ENCODE measurements at places on chromosomes 13 and 19.

DNA sequence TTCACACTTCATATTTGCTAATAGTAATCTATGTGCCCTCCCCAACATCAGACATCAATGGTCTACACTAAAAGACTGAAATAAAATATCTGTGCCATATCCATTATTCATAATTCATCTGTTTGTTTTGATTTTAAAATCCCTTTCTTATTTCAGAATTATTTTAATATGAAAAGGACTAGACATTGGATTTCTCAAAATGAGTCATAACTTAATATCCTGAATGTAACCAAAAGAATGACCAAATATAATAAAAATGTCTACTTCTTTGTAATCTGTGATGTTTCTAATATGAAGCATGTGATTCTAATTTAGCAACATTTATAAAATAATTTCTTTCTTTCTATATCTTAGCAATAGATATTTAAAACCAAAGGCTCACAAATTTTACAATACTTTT lies 64.9 kb downstream of the MZT1 start:
- DNase-seq, result no peak

GRCh38 chr19:30111021-30111855 lies 169.2 kb downstream of the URI1 start:
- no peak for DNase-seq

DNA sequence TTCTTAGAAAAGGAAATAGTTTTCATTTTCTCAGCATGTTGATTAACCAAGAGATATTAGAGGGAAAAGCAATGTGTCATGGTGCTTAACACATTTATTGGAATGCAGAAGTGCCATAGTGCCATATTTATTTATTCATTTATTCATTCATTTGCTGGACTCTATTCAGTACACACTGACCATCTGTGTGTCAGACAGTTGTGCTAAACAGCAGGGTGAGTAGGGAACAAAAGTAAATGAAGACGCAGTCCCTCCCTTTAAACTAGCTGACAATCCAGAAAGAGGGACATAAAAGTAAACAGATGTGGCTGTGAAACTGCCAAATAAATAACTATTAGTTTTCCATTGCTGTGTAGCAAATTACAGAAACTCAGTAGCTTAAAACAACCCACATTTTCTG lies 323.7 kb downstream of the MTUS2 start:
- no peak for DNase-seq

GRCh38 chr19:51572410-51572809 lies 1.3 kb downstream of the ZNF175 start:
- no peak for DNase-seq

DNA sequence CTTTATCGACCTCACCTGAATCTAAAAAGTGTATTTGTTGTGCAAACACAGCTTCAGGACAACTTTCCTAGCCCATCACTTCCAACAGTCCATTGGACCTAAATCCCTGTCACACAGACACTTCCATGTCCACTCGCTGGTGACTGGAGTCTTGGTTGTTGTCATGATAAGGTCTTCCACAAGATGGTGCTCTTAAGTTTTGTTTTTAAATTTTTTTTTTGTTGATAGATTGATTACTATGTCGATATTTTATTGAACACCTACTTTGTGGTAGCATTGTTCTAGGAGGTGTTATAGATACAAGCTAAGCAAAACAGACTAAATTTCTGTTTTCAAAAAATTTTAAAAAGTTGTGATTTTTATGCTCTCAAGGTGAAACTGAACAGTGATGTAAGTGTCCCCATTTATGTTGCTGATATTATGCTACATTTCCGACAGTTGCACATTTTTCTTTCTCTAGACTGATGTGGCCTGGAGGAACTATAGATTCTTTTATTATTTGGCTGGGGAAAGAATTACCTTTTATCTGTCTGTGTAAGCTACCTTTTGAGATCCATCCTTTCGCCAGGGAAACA lies 8.1 kb upstream of the ERICH6B start:
- DNase-seq, result no peak

GRCh38 chr19:31783592-31783991 lies 434.4 kb upstream of the TSHZ3 start:
- no peak for DNase-seq

- no peak for DNase-seq
Measured at GRCh38 chr13:35478271-35479037, 2.0 kb upstream of the MAB21L1 start.

GRCh38 chr13:31739226-31739625 lies at the start of gene RXFP2:
Gene RXFP2 (plus strand): TSS chr13:31739526. CDS start chr13:31739613, 87 bp downstream.
- DNase-seq, result no peak

DNA sequence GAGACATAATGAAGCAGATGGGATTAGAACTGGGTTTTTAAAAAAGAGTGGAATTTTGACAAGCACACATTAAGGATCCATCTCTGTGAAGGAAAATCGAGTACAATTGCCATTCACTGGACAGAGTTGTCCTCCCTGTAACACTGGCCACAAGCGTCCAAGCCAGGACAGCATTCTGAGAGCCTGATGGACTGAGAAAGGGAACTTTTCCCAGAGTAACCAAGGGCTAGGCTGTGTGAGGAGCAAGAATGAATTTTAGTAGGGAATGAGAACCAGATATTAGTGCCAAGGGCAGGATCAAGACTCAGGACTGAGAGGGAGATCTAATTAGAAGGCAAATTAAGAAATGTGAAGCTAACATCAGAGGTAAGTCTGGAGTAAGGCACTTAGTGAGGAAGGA lies 73.1 kb downstream of the DCLK1 start:
- DNase-seq, result no peak

GRCh38 chr13:24687611-24688010 lies 7.4 kb downstream of the ATP12A start:
- no peak for DNase-seq

DNA sequence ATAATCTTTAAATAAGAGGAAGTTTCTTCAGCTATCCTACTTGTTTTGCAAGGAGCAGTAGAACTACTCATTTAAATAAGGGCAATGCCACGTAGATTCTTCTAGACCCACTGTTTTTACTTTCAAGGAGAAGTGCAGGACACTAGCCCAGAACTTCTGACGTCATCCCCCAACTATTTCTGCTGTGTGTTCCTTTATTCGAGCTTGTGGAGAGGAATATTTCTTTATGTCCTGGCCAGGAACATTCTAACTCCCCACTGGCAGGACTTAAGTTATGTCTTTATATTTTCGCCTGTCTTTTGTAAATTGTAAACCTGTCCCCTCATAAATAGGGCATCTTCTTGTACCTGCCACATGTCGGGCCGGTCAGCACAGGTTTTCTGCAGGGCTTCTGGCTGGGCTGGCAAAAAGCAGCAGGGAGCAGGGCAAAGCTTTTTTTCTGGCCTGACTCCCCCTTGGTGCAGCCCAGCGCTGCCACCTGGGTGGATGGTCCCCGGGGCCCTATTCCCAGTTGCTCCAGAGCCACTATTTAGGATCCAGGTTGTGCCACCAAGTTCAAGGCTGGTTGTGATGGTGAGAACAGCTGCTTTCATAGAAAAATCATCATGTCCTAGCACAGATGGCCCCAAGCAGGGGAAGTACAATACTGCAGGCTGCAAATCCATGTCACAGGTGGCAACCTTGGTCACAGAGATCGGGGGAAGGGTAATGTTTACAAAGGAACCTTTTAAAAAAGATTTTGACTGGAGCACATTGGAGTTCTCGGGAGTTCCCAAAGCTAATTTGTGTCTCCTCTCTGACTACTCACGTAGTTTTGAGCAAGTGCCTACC lies 1.8 kb downstream of the MBNL2 start:
- peak; percentile 30 for DNase-seq

GRCh38 chr19:5494773-5495172 lies 39.6 kb downstream of the ZNRF4 start:
- DNase-seq, result no peak

- DNase-seq, result no peak
Measured at GRCh38 chr19:17677002-17677401, 11.2 kb downstream of the UNC13A start.

DNA sequence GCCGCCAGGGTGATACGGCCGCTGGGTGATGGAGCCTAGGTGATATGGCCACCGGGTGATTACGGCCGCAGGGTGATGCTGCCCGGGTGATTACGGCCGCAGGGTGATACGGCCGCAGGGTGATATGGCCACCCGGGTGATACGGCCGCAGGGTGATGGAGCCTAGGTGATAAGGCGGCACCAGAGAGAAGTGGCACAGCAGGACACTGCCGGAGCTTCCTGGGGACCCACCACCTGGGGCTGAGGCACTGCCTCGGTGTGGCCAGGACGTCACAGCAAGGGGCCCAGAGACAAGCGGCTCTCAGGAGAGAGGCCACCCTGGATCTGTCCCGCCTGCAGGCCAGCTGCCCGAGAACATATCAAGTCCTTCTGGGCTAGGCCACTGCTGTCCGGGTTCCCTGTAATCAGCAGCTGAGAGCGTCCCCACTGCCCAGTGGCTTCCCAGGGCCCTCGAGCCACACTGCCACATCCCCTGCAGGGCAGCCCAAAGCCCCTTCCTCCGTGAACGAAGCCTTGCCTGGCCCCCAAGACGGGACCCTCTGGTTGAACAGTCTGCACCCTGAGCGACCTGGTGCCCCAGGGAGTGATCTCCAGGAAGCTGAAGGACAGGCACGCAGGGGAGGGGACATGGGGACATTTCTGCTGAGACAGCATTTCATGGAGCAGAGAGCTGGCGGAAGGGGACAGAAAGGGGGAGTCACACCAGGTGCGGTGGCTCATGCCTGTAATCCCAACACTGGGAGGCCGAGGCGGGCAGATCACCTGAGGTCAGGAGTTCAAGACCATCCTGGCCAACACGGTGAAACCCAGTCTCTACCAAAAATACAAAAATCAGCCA lies 22.1 kb downstream of the ZNF787 start:
- no peak for DNase-seq

GRCh38 chr13:45954836-45955800 lies 97.4 kb downstream of the ZC3H13 start:
- no peak for DNase-seq

DNA sequence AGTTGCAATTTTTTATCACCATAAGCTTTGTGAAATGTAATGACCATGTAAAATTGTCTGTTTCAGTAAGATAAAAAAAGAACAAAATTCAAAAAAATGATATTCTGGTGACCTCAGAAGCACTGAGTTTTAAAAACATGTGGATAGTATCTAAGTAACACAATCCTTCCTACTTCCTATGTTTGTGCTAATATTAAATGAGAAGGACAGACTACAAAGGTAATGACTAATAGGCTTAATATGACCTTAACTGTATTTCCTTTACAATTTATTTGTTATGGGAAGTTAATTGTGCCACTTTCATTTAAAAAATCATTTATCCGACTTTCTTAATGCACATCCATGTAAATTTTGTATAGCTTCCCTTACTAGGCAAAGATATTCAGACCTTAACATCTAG lies 1030.4 kb upstream of the ATXN8OS start:
- no peak for DNase-seq

DNA sequence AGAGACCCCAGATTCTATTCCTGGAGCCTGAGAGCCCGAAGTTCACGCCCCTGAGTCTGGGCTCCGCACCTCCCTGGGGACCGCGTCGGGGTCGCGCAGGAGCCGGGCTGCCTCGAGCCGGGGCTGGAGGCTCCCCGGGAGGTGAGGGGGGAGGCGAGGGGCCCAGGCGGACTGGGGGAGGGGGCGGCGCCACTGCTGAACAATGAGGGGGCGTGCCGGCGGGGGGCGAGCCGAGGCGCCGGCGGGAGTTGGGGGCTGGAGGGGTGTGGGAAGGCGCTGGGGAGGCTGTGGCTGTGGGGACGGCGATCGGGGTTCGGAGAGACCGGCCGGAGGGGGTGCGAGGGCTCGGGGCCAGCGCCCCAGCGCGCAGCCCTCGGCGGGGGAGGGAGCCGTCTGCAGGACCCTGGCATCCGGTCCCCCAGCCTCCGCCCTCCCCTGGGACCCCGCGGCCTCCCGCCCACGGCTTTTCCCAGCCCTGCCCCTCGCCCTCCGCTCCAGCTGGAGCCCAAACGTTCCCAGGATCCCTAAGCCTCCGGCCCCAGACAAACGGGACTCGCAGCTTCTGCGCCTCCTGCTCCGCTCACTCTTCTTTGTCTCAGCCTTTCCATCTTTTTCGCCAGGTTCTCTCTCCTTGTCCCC lies 922 bp downstream of the PLEKHG2 start:
- no peak for DNase-seq

GRCh38 chr13:40394304-40394985 lies 272.0 kb downstream of the FOXO1 start:
- no peak for DNase-seq

GRCh38 chr13:33274264-33274663 lies 11.3 kb downstream of the STARD13 start:
- DNase-seq, result no peak

DNA sequence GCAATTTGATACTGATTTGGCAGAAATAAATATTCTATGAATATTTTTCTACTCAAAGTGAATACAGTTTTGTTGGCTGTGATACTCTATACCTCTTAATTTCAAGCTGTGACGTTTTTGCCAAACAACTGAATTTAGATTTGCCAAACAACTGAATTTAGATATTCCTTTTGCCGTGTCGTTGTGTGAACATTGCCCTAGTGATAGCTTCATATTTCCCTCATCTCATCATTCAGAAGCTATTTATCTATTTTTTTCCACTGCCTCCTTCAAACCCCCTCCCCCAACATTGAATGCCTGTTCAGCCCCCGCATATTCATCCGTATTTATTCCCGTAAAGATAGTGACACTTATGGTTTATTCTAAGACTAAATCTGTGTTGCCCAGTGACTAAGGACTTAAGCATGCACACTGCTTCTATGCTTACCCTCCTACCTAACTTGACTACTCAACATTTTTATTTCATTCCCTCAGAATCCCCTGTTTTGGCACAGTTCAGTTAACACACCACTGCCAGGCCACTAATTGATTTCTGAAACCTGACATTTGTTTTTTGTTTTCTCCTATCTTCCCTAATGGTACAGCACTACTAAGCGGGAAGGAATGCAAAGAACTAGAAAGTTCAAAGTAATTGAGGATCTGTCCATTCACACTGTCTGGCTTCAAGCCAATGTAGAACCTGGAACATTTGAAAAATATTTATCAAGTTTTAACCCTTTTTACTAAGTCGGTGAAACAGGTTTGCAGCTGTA lies 2.8 kb upstream of the KLF5 start:
- no peak for DNase-seq

GRCh38 chr19:1904860-1905109 lies 414 bp upstream of the ADAT3 start:
- no peak for DNase-seq

DNA sequence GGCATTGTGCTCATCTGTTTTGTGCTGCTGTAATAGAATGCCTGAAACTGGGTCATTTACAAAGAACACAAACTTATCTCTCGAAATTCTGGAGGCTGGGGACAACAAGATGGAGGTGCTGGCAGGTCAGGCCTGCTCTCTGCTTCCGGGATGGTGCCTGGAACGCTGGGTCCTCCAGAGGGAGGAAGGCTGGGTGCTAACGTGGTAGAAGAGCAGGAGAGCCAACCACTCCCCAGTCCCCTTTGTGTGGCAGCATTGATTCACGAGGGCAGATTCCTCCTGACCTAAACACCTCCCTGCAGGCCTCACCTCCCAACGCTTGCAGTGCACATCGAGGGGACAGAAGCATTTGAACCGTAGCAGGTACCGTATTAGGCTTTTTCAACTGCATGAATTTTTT lies 34.1 kb upstream of the TFDP1 start:
- no peak for DNase-seq

GRCh38 chr19:32373585-32374295 lies 28.3 kb downstream of the ZNF507 start:
- DNase-seq, result no peak

Measured in stimulated activated CD8-positive, alpha-beta memory T cell treated with anti-CD3 and anti-CD28 coated beads, Interleukin-4, amount 100 ng/mL, for 48 hours (primary cell).